ENCODE measurements at places on chromosomes 2 and 18. TPM values are rescaled to one million over a fixed set of nuclear protein-coding genes. Genes with fewer than 3 reads are reported as not detected.

KYNU gene
- not detected for polyA plus RNA-seq

GULP1 gene
- 6.1 TPM for polyA plus RNA-seq

GALNT3 gene
- 0.40 TPM for polyA plus RNA-seq

DNAJC5G gene
- not detected for polyA plus RNA-seq

FEV gene
- not detected for polyA plus RNA-seq

PIKFYVE gene
- 4.8 TPM for polyA plus RNA-seq

UPP2 gene
- polyA plus RNA-seq = not detected

ASPRV1 gene
- polyA plus RNA-seq = 0.24 TPM

ARPC2 gene
- 851 TPM for polyA plus RNA-seq

RFTN2 gene
- polyA plus RNA-seq = 2.2 TPM

G6PC2 gene
- polyA plus RNA-seq = not detected

APCDD1 gene
- 0.30 TPM for polyA plus RNA-seq

COX5B gene
- polyA plus RNA-seq = 315 TPM
